Renal pelvis (tissue), 12 donors: ENCODE measurements at places on chromosomes 5 and 9.

DNA sequence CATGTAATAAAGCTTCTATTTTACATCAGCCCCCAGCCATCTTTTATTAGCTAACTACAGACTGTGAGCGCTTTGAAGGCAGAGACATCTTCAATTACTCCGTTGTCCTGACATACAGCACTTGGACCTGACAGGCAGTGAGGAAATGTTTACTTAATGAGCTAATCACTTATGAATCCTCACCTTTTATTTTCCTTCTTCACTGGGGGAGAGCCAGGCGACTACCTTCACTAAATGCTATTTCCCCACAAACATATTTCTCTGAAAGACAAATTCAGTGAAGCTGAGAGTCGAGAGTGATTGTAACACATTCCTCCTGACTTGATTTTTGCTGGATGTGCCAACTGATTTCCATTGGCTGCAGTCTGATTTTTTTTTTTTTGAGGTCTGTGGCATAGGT, 192.1 kb upstream of the CLINT1 start:
- no peak for DNase-seq

GRCh38 chr9:97848215-97848479, 4.9 kb upstream of the FOXE1 start:
- DNase-seq, result no peak

GRCh38 chr5:81825237-81825636, 74.3 kb upstream of the SSBP2 start:
- DNase-seq, result no peak

- DNase-seq, result no peak
Observed at GRCh38 chr5:59789894-59790293, 103.6 kb downstream of the PDE4D start.

DNA sequence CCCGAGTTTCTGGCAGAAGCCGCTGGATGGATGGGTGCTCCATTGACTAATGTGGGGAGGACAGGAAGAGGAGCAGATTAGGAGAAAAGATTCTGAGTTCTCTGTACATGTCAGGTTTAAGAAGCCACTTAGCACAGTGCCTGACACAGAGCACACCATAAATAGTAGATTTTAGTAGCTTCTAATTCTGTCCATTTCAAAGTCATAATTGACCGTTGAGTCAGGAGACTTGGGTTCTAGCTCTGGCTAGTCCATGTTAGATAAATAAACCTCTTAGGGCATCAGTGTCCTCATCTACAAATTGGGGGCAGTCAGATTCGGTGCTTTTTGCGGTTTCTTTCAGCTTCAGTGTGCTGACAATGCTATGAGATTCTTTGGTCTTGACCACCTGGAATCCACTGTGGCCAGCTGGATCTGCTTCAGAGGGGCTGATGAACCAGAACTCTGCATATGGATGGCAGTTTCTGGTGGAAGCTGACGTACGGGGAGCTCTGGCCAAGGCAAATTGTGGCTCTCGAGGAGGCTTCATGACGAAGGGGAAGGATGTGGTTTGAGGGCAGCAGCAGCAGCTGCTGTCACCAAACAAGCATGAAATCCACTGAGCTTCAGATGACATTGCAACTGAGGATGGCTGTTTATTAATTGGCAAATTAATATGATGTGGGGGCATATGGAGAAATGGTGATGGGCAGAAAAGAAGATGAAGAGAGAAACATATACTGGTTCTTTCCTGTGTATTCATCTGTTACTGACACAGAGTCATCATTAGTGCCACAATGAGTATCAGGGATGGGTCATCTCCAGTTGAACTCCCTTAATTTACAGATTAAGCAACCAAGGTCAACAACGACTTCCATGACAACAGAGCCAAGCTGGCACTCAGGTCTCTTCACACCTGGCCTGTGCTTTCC, 134.4 kb downstream of the AOPEP start:
- DNase-seq, result no peak

- no peak for DNase-seq
Observed at GRCh38 chr5:133450286-133450685, 162.1 kb downstream of the FSTL4 start.

DNA sequence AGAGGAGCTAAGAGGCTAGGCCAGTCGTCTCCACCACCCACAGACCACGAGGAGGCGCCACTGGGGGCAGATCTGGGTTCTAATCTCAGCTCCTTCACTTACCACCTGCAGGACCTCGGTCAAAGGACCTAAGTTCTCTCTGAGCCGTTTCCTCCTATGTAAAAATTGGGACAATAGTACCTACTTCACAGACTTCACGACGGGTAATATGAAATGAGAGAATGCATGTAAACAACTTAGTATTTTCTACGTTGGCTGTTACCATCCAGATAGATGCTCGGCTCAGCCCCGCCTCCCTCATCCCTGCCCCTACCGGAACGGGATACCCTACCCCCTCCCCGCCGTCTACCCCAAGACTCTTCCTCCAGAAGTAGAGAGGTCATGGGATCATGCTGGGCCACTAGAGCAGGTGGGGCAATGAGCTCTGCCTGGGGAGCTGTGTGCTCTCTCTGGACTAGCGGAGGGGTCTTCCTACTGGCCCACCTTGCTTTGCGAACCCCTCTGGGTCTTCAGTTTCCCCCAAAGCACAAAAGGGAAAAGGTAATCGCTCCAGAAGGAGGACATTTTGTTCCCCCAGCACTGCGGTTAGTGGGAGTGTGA, 541 bp downstream of the GNPDA1 start:
- DNase-seq, result peak; percentile 20

- DNase-seq, result no peak
Observed at GRCh38 chr5:120769312-120769872, 305.3 kb downstream of the PRR16 start.

DNA sequence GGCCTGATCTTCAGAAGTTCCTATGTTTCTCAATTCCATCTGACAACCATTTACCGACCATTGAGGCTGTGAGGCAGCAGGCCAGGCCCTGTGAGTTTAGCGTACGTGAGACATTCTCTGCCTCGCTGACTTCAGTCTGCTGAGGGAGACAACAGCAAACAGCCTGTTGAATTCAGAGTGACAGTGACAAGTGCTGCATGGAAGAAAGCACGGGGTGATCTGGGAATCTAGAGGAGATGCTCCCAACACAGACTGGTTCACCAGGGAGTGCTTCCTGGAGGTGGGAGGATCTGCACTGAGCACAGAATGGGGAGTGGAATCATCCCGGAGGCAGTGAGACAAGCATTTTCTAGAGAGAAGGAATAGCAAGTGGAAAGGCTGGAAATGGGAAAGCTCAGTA, 10.0 kb upstream of the DDX41 start:
- DNase-seq, result no peak

DNA sequence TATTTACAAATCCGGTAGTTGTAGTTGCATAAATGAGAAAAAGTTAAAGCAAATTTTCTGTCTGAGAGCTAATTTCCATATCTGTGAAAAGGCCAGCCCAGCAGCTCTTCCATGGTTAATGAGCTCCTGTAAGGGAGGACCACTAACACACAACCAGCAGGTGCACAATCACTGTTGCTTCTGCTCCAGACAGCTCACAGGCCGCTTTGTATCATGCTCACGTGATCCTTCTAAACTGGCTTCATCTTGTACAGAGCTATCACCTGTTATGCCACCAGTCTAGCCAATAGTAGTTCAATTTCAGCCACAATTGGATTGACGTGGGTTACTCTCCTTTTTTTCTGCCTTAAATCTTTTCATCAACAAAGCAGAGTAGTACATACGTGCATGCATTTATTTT, 38.3 kb upstream of the FBXL17 start:
- DNase-seq, result no peak

- DNase-seq, result no peak
Observed at GRCh38 chr9:13070612-13071595, 208.6 kb downstream of the MPDZ start.

DNA sequence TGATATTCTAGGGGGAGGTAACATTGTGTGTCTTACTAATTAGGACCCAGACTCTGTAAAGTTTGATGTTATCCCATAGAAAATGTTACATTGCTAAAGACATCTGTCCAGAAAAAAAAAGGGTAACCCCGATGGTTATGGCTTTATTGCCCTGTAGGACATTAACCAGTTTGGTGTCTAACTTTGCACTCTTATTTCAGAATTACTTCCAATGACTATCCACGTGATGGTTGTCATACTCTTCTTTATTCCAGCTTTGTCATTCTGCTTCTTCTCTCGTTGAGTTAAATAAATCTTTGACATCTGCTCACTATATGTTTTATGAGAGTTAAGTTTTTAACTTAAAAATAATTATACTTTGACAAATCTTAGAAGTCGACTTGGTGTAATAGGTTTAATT, 180.4 kb upstream of the ANKRD55 start:
- no peak for DNase-seq

DNA sequence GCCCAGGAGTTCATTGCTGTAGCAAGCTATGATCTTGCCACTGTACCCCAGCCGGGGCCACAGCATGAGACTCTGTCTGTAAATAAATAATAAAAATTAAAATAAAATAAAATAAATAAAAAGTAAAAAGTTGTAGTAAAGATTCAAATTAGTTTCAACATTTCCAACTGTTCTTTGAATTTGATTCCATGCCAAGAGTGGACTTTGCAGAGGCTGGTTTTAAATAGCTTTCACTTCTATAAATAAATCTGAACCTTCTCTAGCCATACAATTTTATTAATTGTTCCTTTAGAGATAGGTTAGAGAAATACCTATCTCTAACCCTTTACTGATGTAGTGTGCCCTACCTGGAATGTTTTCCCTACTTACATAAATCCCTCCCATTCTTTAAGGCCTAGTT, 129.7 kb upstream of the SLIT3 start:
- no peak for DNase-seq

- DNase-seq, result no peak
Observed at GRCh38 chr5:144187699-144188294, 17.1 kb downstream of the KCTD16 start.

DNA sequence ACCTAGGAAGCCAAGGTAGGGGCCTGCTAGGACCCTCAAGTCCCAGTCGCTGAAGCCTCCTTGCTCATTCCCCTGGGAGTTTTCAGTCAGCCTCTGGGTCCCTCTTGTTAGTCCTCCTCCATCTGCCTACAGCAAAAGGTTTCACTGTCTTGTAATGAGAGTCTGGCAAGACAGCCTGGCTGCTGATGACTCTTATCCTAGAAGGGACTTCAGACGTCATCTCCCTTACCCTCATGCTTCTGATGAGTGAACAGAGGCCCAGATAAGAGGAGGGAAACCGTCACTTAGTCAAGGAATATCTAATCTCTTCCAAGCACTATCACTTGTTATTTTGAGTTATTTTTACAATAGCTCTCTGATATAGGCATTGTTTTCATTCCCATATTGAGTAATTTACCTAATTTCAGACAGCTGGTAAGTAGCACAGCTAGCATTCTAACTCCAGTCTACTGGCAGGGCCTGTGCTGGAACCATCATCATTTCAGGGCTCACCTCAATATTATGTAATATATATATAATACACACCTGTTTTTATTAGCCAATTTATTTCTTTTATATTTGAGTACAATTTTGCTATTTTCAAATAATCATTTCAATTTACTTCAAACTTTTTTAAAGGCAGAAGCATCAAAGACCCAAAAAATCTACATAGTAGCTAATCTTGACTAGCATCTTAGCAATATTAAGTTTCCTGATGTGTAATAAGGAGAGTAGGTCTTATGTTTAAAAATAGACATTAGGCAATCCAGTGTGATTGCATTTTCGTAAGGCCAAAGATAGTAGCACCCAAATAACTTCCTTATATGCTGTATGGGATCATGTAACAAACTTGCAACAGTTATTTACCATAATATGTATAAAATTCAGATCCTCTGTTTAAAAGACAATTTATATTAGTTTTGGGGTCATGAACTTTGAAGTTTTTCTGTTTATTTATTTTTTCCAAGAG, 7.9 kb downstream of the CMYA5 start:
- no peak for DNase-seq

- DNase-seq, result no peak
Observed at GRCh38 chr9:108842610-108843295, 13.0 kb downstream of the ACTL7B start.
